ENCODE measurements at places on chromosomes 4 and X.

GRCh38 chr4:89268679-89269078, 38.9 kb downstream of the GPRIN3 start:
- no peak for DNase-seq

DNA sequence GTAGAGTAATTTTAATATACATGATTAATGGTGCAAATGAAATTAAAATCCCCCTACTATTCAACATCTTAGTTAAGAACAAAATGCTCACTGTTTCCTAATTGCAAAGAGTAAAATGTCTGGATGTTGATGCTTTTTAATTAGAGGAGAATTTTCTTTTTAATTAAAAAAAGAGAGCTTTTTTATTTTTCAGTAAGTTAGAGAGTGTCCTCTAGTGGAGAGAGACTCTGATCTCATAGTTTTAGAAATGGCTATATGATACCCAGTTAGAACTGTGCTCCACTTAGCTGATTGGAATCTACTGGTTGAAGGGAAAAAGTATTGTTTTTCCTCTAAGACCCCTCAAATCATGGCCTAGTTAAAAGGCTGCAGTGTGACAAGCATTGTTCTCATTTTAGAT, 312.0 kb upstream of the MAGEB2 start:
- no peak for DNase-seq

DNA sequence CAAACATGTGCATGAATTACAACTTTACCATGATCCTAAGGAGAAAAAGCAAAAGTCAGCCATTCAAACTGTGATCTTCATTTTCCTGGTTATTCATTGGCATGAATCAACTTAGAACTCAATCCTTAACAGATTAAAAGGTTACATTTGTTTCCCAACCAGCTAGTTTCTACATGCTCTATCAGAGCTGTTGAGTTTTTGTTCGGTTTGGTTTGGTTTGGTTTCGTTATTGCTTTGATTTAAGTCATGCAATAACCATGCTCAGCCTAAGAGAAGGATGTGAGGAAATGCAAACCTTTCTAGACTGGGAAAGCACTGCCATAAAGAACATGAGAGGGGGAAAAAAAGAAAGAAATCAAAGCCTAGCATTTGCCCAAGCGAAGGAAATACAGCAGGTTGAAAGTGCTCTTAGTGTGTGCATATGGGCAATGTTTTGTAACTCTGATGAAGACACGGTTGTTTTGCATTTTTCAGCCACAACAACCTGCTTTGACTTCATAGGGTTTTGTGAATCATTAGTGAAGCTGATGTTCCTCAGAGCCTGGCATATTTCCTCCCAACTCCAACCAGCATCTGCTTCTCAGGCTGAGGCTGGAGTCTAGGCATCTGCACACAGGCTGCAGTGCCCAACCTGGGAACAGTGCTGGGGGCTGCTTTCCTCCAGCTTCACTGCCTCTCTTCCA, 234.3 kb downstream of the ZNF674 start:
- DNase-seq, result no peak

- no peak for DNase-seq
These were observed 674.3 kb upstream of the MAGEB2 start for GRCh38 chrX:29541038-29541437.

- no peak for DNase-seq
These were observed 212.9 kb downstream of the CBR4 start for GRCh38 chr4:168797194-168797593.

DNA sequence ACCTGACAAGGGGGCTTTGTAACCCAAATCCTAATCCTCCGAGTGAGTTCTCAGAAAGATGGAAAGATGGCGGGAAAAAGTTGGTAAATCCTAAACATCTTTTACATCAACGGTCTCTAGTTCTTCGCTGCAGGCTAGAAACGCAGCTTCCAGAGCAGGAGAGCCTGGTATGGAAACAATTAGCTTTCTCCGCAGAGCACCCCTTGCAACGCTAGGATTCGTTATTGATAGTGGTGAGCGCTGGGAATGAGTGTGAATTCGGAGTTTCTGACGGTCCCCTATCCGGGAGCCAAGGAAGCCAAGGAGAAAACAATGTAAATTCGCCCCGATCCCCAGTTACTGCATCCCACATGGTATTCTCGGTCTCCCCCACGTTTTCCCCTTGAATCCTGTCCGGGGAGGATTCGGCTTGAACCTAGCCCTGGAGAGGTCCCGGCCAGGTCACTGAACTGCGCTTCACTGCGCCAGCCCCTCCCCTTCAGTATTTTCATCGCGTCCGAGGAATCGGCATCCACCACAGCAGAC, 4.7 kb upstream of the NEUROG2 start:
- DNase-seq, result no peak

- no peak for DNase-seq
These were observed 115.1 kb downstream of the STK32B start for GRCh38 chr4:5166377-5166776.

DNA sequence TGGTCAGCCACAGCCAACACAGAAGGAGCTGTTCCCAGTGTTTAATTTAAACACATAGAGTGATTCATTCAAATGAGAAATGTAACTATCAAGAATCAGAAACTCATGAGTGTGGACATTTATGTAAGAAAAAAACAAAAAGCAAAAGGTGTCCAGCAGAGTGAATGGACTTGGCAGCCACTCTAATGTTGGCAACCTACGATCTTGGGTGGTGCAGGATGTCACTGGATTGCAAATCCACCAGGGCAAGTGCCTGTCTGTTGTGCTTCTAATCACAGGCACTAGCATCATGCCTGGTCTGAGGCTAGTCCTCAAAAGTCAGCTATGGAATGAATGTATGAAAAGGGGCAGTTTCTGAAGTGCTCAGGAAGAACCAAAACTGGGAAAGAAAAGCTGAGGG, 277.7 kb upstream of the CLNK start:
- DNase-seq, result peak; percentile 9

GRCh38 chr4:62133101-62133897, 933.2 kb downstream of the ADGRL3 start:
- DNase-seq, result no peak

- DNase-seq, result no peak
These were observed 34.7 kb upstream of the TASL start for GRCh38 chrX:30612250-30612655.

DNA sequence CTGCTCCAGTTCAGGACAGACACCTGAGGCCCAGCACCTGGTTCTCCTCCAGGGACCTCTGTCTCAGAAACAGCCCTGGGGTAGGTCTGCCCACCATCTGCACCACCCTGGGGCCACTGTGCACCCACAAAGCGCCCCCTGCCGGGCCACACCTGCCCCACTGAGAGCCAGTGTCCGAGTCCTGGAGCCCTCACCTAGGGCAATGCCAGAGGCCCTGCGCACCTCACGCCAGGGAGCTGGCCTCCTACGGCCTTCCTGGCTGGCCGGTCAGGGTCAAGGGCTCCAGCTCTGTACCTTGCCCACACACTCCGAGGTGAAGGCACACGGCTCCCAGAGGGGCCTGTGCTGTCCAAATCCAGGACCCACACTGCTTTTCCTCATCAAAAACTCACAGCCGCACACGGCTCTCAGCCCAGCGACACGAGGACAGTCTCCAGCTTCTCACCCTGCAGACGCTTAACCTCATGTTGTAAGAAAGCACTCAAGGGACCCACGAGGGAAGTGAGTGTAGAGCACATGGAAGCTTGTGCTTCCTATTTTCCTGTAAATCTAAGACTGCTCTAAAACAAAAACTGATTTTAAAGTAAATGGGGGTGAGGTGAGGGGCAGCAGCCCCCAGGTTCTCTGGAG, 5.4 kb downstream of the CTBP1 start:
- DNase-seq, result no peak

DNA sequence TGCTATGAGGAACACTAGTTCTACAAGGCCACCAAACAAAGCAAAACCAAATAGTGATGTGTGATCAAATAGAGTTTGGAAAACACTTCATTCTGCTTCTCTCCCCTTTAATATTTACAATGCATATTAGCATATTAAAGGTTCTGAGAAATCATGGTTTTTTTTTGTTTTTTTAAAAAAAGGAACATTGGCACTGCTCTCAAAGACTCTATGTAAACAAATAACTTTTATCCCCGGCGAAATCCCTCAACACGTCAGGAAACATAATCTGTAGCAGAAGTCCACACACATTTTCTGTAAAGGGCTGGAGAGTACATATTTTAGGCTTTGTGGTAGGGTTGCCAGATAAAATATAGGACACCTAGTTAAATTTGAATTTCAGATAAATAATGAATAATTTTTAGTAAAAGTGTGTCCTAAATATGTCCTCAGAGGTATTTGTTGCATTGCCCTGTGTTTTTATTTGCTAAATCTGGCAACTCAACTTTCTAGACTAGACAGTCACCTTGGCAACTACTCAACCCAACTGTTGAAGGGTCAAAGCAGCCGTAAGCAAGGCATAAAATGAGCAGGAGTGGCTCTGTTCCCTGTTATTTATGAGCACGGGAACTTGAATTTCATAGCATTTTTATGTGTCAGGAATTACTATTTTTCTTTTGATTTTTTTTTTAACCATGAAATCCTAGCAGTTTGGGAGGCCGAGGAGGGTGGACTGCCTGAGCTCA, 8.6 kb downstream of the SPATA4 start:
- DNase-seq, result no peak

- no peak for DNase-seq
These were observed 95.8 kb upstream of the EGFL6 start for GRCh38 chrX:13473442-13474163.

DNA sequence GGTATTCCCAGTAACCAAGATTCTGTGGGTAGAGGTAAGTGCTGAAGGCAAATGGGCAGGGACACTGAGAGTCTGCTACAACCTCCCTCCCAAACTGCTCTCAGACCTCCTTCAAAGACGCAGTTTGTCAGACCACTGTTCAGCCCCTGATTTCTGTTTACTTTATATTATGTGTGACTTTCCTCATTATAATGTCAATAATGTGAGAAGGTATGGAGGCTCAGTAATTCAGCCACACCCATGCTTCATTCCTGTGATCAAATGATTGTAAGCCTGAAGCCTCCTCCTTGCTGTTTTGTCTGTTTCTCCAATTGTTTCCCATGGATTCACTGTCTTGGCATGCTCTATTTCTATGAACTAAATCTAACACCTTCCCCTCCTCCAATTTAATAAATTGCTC, 75.6 kb downstream of the SYTL5 start:
- DNase-seq, result no peak

- no peak for DNase-seq
These were observed 46.2 kb upstream of the NMU start for GRCh38 chr4:55682295-55682694.

DNA sequence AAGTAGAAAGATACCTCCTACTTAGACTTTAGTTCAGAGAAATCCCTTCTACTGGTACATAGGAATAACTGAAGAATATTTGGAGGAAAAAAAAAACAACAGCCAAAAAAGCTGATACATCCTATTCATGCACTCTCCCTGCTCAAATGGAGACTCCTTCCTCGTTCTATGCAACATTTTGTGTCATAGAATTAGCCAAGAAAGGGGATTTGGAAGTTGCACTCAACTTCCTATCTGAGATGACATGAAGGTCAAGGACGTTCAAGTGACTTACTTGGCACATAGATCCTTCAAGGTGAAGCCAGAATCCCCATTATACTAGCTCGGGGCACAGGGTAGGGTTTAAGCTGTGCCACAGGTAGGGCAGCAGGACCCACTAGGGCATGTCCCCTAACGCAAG, 56.2 kb upstream of the S100G start:
- no peak for DNase-seq

GRCh38 chr4:81031796-81032551, 1.5 kb downstream of the BMP3 start:
- no peak for DNase-seq

DNA sequence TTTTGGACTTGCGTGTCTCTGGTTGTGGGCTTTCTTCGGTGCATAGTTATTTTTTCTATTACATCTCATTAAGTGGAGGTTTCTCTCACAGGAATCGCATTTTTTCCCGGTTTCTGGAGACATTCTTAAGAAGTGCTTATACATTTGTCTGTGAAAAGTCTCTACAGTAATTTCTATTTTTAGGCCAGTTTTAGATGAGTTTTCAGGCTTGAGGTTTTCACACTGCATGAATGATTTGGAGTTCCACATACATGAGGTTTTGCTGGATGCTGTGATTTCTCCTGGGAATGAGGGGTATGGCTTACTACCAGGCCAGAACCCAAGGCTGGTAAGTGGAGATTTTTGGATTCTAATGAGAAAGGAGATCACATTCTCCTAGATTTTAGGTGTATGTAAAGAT, 422.6 kb upstream of the SLIT2 start:
- DNase-seq, result no peak

GRCh38 chr4:149113804-149114430, 671.7 kb upstream of the NR3C2 start:
- no peak for DNase-seq

DNA sequence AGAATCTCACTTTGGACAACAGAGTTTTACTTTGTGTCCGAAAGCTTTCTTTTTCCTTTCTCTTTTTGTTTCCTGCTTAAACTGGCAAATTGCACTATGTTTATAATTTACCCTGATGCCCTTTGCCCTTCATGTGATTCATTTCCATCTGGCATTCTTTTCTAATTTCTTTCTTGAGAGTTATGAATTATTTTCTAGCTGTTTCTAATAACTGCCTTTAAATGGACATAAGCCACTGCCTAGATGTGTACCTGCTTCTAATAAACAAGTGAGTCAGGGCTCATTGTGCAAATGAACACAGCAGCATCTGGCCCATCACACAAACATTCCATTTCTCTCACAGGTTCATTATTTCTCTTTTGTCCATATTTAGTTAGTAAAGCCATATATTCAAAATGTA, 242.3 kb upstream of the GPRIN3 start:
- no peak for DNase-seq

- no peak for DNase-seq
These were observed 18.0 kb downstream of the ZNF275 start for GRCh38 chrX:153351981-153352380.

DNA sequence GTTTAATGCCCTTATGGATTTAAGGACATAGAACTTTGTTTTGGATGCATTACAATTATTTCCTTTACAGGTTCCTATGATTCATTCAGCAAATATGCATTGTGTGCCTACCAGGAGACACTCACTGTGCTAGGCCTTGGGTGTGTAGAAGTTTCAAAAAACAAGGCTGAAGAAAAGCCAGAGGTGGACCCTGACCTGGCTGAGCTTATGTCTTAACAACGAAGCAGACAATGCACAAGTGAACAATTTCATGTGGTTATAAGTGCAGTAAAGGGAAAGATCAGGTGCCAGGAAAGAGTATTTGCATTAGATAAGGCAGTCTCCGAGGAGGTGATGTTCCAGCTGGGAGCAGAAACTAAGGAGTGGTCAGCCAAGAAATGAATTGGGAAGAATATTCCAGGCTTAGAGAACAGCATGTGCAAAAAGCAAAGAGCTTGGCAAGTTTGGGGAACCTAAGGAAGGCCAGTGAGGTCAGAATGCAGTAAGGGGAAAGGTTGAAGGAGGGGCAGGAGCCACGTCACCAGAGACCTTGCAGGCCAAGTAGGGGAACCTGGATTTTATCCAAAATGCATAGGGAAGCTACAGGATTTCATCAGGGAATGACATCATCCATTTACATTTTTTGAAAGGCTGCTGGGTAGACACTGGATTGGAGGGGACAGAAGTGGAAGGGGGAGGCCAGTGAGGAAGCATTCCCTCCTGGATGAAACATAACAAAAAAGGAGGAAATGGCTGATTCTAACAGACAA, 193.6 kb downstream of the SOWAHB start:
- peak; percentile 48 for DNase-seq

DNA sequence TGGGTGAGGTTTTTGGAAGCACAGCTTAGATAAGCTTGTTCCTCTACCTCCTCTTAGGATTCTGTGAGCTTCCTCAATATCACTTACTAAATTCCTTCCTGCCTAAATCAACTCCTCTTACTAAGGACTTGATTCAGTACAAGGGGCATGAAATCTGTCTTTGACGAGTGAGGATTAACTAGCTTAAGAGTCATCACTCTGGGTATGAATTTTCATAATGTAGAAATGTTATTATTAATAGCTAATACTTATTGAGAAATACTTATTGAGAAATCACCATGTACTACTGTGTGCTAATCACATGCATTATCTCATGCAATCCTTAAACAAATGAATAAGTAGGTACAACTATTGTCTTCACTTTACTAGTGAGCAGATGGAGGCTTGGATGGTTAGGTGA, 28.6 kb downstream of the TRPC3 start:
- DNase-seq, result no peak

Measured in NCI-H446 (cell line).